ENCODE measurements at places on chromosomes 2 and 18.

DNA sequence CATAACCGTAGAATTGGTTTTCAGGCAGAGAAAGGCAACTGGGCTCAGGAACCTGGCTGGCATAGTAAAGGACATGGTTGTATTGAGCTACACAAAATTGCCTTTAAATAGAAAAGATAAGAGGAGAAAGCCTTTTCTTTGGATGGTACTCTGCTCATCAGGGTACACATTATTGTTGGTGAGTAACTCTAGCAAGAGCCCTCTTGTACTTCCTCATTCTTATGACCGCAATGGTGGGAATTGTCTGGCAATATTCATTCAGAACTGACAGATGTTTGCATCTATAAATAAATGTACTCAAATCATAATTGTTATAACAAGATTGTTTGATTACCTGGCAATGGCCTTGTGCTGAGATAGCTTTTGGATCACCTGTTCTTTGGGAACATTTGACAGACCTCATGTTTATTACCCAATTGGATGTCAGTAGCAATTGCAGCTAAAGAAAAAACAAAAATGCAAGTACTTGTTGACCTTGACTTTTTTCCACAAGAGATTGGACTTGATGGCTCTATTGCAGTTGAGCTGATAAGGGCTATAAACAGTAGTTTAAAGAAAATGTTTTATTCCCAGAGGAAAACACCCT lies 43.9 kb downstream of the MEIS1 start:
- H3K36me3 ChIP-seq = no peaks in the 10 kb centered on the region
- H3K27me3 ChIP-seq = no peaks in the 10 kb centered on the region
- H3K4me3 ChIP-seq = no peak overlapping the region
- H3K27ac ChIP-seq = no peak overlapping the region
- no peaks in the 10 kb centered on the region for H3K4me1 ChIP-seq

- no peak overlapping the region for H3K4me3 ChIP-seq
- peak; percentile 15 for DNase-seq
- no peak overlapping the region for H3K27ac ChIP-seq
- no peaks in the 10 kb centered on the region for H3K36me3 ChIP-seq
Measured at GRCh38 chr2:106572541-106573450, 85.6 kb downstream of the CD8B2 start.

GRCh38 chr2:147352264-147353071 lies 492.4 kb upstream of the ACVR2A start:
- no peaks in the 10 kb centered on the region for H3K36me3 ChIP-seq
- H3K27me3 ChIP-seq = no peaks in the 10 kb centered on the region
- H3K4me1 ChIP-seq = peaks cover 6% of the 10 kb centered on the region

GRCh38 chr2:140567734-140568133 lies 1563.1 kb downstream of the LRP1B start:
- H3K27ac ChIP-seq = no peak overlapping the region
- no peaks in the 10 kb centered on the region for H3K27me3 ChIP-seq
- no peaks in the 10 kb centered on the region for H3K36me3 ChIP-seq
- H3K4me1 ChIP-seq = no peaks in the 10 kb centered on the region

DNA sequence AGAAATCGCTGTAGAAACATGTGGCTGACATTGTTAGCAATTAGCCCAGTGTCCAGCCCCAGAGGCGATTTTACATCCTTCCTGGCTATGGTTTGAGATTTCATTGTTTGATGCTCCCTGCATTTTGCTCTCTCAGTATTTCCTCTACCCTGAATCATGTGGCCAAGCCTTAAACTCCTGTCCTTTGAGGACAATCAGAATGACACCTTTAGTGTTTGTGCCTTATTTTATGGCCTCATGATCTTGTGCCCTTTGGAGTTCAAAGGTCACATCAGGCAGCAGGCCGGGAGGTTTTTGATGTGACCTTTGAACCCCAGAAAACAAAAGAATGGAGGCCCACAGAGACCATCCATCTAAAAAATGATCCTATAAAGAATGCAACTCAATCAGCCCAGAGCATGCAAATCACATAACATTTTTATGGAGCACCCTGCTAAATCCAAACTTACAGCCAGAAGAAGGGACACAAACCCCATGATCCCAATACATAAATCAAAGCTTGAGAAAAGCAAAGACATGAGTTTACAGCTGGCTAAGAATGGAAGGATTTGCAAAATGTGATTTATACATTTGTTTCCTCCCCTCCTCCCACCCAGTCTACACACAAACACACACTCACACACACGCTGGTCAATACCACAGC lies 52.5 kb downstream of the FECH start:
- no peak for DNase-seq
- H3K4me1 ChIP-seq = no peaks in the 10 kb centered on the region
- no peaks in the 10 kb centered on the region for H3K27me3 ChIP-seq
- no peaks in the 10 kb centered on the region for H3K36me3 ChIP-seq
- no peak overlapping the region for H3K27ac ChIP-seq

GRCh38 chr2:200448455-200448854 lies 61.4 kb downstream of the KCTD18 start:
- H3K27ac ChIP-seq = no peak overlapping the region
- DNase-seq = no peak
- no peaks in the 10 kb centered on the region for H3K36me3 ChIP-seq
- no peaks in the 10 kb centered on the region for H3K4me1 ChIP-seq
- no peak overlapping the region for H3K4me3 ChIP-seq

DNA sequence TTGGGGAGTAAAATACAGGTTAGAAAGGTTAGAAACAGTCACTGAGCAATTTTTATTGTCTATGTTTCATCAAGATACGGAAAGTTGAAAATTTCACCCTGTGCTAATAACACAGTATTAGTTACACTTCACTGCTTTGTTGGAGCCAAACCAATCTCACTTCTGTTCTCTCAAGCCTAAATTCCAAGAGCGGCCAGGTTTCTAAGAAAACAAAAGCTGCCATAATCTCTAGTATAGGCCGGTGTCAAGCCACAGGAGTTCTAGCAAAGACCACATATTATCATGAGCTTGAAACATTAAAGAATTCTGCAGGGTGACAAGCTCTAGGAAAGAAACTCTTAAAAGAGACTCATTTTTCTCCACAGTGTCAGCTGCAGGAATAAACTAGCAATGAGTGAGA lies 128.7 kb downstream of the TXNL1 start:
- H3K27me3 ChIP-seq = no peaks in the 10 kb centered on the region
- DNase-seq = no peak
- no peaks in the 10 kb centered on the region for H3K4me1 ChIP-seq
- H3K27ac ChIP-seq = no peak overlapping the region
- H3K36me3 ChIP-seq = no peaks in the 10 kb centered on the region

- no peaks in the 10 kb centered on the region for H3K36me3 ChIP-seq
- no peaks in the 10 kb centered on the region for H3K4me1 ChIP-seq
- no peaks in the 10 kb centered on the region for H3K27me3 ChIP-seq
- DNase-seq = no peak
- no peak overlapping the region for H3K27ac ChIP-seq
Measured at GRCh38 chr18:7290077-7290476, 59.2 kb downstream of the LRRC30 start.

DNA sequence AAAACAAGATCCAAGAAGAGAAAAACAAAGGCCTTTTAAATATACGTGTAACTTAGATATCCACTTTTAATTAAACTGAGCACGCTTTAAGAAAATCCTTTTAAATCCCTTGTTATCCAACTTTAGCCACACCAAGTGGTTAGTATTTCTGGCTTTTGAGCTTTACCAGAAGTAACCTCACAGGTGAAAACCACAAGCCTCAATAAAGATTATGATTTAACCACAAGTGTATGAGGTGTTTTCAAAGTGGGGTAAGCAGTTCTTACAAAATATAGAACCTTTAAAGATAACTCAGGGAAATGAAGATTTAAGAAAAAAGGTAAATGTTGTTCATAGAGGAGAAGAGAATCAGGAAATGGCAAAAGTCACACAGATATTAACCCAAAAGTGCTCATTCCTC lies 58.4 kb upstream of the CDCA7 start:
- H3K36me3 ChIP-seq = no peaks in the 10 kb centered on the region
- no peak overlapping the region for H3K27ac ChIP-seq
- H3K4me3 ChIP-seq = no peak overlapping the region

GRCh38 chr18:72652990-72653593 lies 109.0 kb upstream of the CBLN2 start:
- H3K4me3 ChIP-seq = no peak overlapping the region
- H3K27ac ChIP-seq = no peak overlapping the region
- H3K4me1 ChIP-seq = no peaks in the 10 kb centered on the region
- H3K27me3 ChIP-seq = no peaks in the 10 kb centered on the region
- no peaks in the 10 kb centered on the region for H3K36me3 ChIP-seq
- DNase-seq = no peak

DNA sequence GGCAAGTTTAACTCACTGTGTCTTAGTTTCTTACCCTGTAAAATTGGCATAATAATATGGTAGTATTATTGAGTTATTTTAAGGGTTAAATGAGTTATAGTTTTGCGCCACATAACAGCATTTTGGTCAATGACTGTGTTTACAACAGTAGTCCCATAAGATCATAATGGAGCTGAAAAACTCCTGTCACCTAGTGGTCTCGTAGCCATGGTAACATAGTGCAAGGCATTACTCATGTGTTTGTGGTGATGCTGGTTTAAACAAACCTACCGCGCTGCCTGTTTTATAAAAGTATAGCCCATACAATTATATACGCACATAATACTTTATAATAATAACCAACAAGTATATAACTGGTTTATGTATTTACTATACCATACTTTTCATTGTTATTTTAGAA lies 15.8 kb downstream of the UNC80 start:
- no peak for DNase-seq
- H3K4me1 ChIP-seq = no peaks in the 10 kb centered on the region
- no peak overlapping the region for H3K27ac ChIP-seq
- H3K27me3 ChIP-seq = no peaks in the 10 kb centered on the region
- H3K4me3 ChIP-seq = no peak overlapping the region
- H3K36me3 ChIP-seq = no peaks in the 10 kb centered on the region

- DNase-seq = no peak
- H3K4me1 ChIP-seq = no peaks in the 10 kb centered on the region
- no peaks in the 10 kb centered on the region for H3K36me3 ChIP-seq
- H3K27me3 ChIP-seq = no peaks in the 10 kb centered on the region
- H3K27ac ChIP-seq = no peak overlapping the region
Measured at GRCh38 chr18:2417861-2418610, 153.3 kb downstream of the METTL4 start.

- H3K36me3 ChIP-seq = no peaks in the 10 kb centered on the region
- H3K27me3 ChIP-seq = no peaks in the 10 kb centered on the region
- H3K4me3 ChIP-seq = no peak overlapping the region
- peaks cover 39% of the 10 kb centered on the region for H3K4me1 ChIP-seq
Measured at GRCh38 chr2:230590333-230590732, 122.3 kb upstream of the CAB39 start.

DNA sequence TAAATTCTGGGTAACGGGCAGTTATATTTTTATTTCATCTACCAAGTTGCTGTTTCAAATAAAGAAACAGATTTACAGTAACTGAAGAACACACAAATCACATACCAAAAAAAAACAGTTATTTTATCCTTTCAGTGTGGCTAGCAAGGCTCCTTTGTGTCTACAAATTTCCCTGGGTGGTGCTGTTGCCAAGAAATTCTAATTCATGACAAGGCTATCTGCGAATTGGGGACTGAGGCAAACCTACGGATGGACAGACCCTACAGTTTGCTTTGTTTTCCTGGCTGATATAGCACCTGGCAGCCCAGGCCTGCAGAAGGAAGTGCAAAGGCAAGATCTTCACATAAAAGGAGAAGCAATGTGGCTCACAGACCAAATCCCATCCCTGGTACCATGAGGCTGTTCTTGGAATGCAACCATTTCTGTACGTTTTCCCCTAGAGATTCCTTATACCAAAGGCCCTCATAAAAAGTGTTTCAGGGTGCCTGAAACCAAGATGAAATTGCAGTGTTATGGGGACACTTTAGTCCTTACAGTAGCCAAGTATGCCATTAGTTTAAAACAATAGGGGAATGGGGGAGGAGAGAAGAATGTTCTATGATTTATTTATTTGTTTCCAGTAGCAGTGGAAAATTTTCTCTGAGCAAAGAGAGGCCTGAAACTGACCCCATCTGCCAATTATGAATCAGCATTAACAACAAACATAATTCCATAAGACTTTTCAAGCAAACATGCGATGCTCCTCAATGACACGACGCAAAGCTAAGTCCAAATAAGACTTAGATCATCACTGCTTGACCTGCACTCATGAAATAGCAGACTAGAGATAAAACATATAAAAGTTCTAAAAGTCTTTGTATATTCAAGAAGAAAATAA lies 4.3 kb downstream of the KLF7 start:
- H3K36me3 ChIP-seq = no peaks in the 10 kb centered on the region
- H3K4me3 ChIP-seq = no peak overlapping the region
- no peak overlapping the region for H3K27ac ChIP-seq

DNA sequence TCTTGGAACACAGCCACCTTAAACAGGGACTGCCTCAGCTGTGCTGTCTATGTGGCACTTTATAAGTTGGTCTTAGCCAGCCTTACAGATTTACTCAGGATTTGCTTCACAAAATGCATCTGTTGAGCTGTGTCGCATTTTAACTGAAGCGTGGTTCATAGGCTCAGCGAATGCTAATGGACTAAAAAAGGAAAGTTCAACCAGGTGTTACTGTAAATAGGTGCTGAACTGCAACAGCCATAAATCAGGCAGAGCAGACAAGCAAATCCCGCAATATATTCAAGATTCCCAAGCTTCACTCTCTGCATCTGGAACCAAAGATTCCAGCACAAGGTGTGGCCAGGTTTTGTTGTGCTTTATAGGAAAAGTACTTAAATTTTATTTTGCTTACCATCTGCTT lies 130.0 kb downstream of the EPHA4 start:
- no peak overlapping the region for H3K27ac ChIP-seq
- H3K36me3 ChIP-seq = peaks cover 9% of the 10 kb centered on the region
- no peaks in the 10 kb centered on the region for H3K27me3 ChIP-seq
- DNase-seq = no peak

DNA sequence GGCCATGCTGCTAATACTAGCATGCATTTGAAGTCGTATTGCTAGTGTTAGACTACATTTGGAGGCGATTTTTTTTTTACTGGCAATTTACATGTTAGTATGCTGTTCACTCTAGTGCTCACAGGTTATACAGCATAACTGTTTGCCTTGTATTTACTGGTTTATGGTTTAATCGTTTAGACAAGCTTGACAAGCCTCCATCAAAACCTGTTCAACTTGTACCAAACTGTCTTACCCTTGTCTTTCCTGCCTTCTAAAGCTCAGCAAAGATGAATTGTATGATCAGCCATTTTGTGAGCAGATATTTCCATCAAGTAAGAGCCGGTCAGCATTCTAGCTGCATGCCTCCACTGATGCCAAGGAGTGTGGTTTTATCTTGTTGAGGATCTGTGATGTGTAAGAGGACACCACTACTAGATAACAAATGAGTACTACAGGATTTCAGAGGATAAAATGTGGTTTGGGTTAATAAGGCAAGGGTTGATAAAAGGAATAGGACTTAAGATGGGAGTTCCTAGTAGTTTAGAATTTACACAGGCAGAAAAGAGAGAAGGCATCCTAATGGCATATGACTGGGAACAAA lies 68.4 kb upstream of the ITM2C start:
- peaks cover 21% of the 10 kb centered on the region for H3K4me1 ChIP-seq
- DNase-seq = no peak
- no peak overlapping the region for H3K4me3 ChIP-seq
- no peak overlapping the region for H3K27ac ChIP-seq
- H3K36me3 ChIP-seq = peaks cover 36% of the 10 kb centered on the region

DNA sequence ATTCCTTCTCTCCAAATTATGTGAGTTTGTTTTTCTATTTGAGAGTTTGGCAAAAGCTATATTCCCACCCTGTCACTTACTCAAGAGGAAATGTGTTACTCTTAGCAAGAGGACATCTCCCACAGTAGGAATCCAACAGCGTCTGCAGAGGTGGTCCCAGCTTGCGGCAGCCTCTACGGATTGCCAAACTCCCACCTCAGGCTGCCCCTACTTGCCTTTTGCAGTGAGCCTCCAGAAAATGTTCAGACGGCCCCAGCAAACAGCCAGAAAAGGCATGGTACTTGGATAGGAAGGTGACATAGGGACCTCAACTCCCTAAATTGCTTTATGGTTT lies 158.4 kb downstream of the SUCLG1 start:
- no peak overlapping the region for H3K27ac ChIP-seq
- no peaks in the 10 kb centered on the region for H3K27me3 ChIP-seq
- H3K36me3 ChIP-seq = no peaks in the 10 kb centered on the region
- no peak for DNase-seq
